Astrocyte (in vitro differentiated cells and primary cell): ENCODE measurements at places on chromosomes 5 and 9. TPM values are rescaled to one million over a fixed set of nuclear protein-coding genes. Genes with fewer than 3 reads are reported as not detected.

Gene LCN1
- not detected in 2 replicates for total RNA-seq

Gene CA9
- total RNA-seq = not detected in 2 replicates

Gene GARIN3
- not detected in 2 replicates for total RNA-seq

Gene OR1Q1
- not detected in 2 replicates for total RNA-seq

Gene OTULIN
- 28.1 and 29.0 TPM in 2 replicates for total RNA-seq

Gene FAXDC2
- 3.6 and 3.7 TPM in 2 replicates for total RNA-seq

Gene MLANA
- not detected in 2 replicates for total RNA-seq

Gene PAEP
- total RNA-seq = 0.39 TPM in 1 of 2 replicates, not detected in the other

Gene ARHGEF28
- 8.1 and 8.5 TPM in 2 replicates for total RNA-seq

DNA sequence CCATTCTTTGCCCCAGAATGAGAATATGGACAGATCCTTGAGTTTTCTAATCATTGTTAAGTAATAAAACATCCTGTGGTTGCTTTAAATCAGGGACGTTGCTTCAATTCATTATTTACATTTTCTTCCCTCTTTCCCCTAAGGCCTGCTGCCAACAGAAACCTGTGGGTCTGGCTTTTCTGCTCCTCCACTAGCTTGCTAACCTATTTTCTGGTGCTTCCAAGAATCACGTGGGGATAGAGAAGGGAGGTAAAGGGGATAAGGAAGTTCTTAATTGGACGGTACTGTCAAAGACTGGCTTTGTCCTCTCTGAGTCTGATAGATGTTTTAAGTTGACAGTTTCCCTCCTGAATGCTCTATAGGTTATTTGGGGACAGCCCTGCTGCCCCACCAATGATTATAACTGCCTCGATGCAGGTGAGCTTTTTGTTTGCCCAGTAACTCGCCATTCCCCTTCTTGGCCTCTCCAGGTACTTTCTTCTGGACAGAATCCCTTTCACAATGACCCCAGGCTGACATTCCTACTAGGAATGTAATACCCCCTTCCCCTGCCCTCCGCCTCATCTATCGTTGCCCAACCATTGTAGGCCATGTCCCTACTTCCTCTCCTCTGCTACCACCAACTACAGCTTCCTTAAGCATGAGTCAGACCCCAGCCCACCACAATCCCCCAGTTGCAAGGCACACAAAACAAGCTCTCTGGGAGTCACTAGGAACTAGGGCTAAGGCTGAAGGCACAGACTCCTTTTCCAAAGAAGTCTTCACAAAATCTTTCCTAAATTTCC, 19.9 kb upstream of the CPEB4 start:
- no peak overlapping the region for H3K27ac ChIP-seq
- DNase-seq = peak; percentile 60
- no peaks in the 10 kb centered on the region for H3K36me3 ChIP-seq
- H3K4me3 ChIP-seq = no peak overlapping the region
- peaks cover 12% of the 10 kb centered on the region for H3K4me1 ChIP-seq

DNA sequence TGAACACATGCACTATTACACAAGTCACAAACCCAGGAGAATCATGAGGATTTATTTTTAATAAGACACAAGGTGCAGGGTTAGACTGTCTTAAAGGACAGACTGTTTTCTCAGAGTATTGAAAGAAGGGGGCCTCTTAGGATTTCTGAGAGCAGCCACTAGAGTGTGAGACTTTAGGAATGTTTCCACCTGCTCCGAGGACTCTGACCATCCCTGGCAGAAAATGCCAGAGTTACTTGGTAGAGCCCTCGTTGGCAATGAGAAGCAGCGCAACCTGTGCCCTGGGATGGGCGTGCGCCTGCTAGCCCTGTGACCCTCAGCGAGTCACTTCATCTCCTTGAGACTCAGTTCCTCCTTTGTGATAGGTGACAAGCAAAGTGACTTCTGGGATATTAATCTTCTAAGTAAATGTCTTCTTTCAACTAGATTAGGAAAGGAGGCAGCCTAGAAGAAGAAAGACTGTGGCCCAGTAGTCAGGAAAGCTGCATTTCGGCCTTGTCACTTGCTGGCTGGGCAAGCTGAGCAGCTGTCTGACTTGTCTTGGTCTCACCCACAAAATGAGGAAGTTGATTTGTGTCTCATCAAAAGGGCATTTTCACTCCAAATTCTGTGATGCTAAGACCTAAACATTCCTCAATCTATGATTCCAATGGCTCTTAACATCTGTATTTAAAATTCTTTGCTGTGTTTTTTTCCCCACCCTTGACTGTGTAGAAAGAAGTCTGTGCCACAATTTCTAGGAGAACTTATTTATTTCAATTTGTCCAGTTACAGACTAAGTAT, 60.5 kb downstream of the PTCD2 start:
- no peak overlapping the region for H3K4me3 ChIP-seq
- no peaks in the 10 kb centered on the region for H3K36me3 ChIP-seq
- H3K4me1 ChIP-seq = peaks cover 19% of the 10 kb centered on the region
- DNase-seq = no peak
- no peak overlapping the region for H3K27ac ChIP-seq

GRCh38 chr5:15621094-15621493, 121.1 kb downstream of the FBXL7 start:
- peak overlapping the region; percentile 62 for H3K27ac ChIP-seq
- no peaks in the 10 kb centered on the region for H3K36me3 ChIP-seq
- H3K27me3 ChIP-seq = no peaks in the 10 kb centered on the region
- H3K4me1 ChIP-seq = peaks cover 12% of the 10 kb centered on the region
- peak overlapping the region; percentile 35 for H3K4me3 ChIP-seq

GRCh38 chr9:136691316-136692184, 4.3 kb upstream of the AGPAT2 start:
- no peaks in the 10 kb centered on the region for H3K36me3 ChIP-seq
- H3K4me3 ChIP-seq = no peak overlapping the region
- H3K27me3 ChIP-seq = no peaks in the 10 kb centered on the region

DNA sequence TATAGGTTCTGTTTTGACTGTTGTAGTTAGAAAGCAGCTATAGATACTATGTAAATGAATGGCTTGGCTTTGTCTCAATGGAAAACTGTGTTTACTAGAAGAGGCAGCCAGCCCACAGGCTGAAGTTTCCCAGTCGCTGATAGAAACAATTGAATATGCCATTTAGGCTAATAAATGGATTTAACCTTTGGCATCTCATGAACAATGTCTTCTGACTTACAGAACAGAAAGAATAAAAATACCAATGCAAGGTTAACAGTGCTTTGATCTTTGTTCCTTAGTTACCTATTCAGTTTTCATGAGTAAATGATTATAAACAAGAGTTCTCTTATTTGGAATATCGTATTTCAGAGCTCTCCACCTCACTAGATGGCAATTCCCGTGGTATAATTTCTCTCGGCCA, 120.6 kb downstream of the PAM start:
- no peak overlapping the region for H3K4me3 ChIP-seq
- no peaks in the 10 kb centered on the region for H3K4me1 ChIP-seq
- DNase-seq = no peak
- no peaks in the 10 kb centered on the region for H3K36me3 ChIP-seq

GRCh38 chr9:71446473-71447411, 321.6 kb downstream of the CEMIP2 start:
- peak; percentile 51 for DNase-seq
- H3K36me3 ChIP-seq = no peaks in the 10 kb centered on the region
- no peaks in the 10 kb centered on the region for H3K4me1 ChIP-seq
- no peak overlapping the region for H3K27ac ChIP-seq
- peak overlapping the region; percentile 60 for H3K4me3 ChIP-seq
- peaks cover 8% of the 10 kb centered on the region for H3K27me3 ChIP-seq

GRCh38 chr9:121700165-121700831, 48.9 kb downstream of the DAB2IP start:
- no peaks in the 10 kb centered on the region for H3K27me3 ChIP-seq
- H3K4me3 ChIP-seq = peak overlapping the region; percentile 64
- no peak overlapping the region for H3K27ac ChIP-seq
- H3K36me3 ChIP-seq = no peaks in the 10 kb centered on the region
- H3K4me1 ChIP-seq = peaks cover 18% of the 10 kb centered on the region
- no peak for DNase-seq

GRCh38 chr9:8338767-8339510, 539.4 kb upstream of the DMAC1 start:
- no peaks in the 10 kb centered on the region for H3K4me1 ChIP-seq
- peak; percentile 23 for DNase-seq
- no peaks in the 10 kb centered on the region for H3K27me3 ChIP-seq
- no peaks in the 10 kb centered on the region for H3K36me3 ChIP-seq
- no peak overlapping the region for H3K4me3 ChIP-seq

DNA sequence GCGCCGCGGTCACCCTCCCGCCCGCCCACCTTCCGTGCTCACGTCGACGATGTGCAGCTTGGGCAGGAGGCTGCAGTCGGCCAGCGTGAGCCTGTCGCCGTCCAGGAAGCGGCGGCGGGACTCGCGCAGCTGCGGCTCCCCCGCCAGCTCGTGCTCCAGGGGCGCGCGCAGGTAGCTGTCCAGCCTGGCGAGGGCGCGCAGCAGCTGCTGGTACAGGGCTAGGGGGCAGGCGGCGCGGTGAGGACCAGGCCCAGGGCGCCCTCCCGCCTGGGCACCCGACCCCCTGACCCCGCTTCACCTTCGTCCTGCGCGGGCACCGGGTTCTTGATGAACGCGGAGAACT, 1.5 kb downstream of the CLIC3 start:
- no peak overlapping the region for H3K27ac ChIP-seq
- H3K36me3 ChIP-seq = no peaks in the 10 kb centered on the region
- peaks cover 40% of the 10 kb centered on the region for H3K4me1 ChIP-seq
- DNase-seq = no peak
- no peak overlapping the region for H3K4me3 ChIP-seq

DNA sequence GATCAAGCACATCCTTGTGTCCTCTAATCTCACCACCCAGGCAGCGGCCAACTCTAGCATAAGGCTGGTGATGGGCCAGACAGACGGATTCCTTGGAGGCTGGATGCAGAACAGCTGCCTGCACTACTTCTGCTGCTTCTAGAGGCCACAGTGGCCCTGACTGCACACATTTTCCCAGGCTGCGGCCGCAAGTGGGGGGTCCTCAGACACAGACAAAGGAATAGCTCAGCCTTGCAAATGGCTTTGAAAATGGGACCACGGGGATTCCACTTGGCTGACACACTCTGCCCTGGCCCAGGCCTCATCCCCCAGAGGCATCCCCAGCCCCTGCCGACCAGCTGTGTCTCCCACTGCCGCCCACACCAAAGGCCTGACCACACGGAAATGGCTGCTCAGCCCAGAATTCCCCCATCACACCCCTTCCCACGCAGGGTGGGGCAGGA, 540.8 kb downstream of the BNC2 start:
- H3K27ac ChIP-seq = peak overlapping the region; percentile 69
- peak; percentile 86 for DNase-seq
- peaks cover 14% of the 10 kb centered on the region for H3K4me1 ChIP-seq
- no peaks in the 10 kb centered on the region for H3K36me3 ChIP-seq
